ENCODE measurements at places on chromosomes 5 and 9. TPM values are rescaled to one million over a fixed set of nuclear protein-coding genes. Genes with fewer than 3 reads are reported as not detected.

- no peak for DNase-seq
- H3K36me3 ChIP-seq = no peaks in the 10 kb centered on the region
- peaks cover 67% of the 10 kb centered on the region for H3K4me1 ChIP-seq
- H3K27me3 ChIP-seq = no peaks in the 10 kb centered on the region
- H3K4me3 ChIP-seq = no peak overlapping the region
These were observed 50.3 kb downstream of the ARHGAP26 start for GRCh38 chr5:142820447-142820846.

- H3K4me3 ChIP-seq = no peak overlapping the region
- no peak overlapping the region for H3K27ac ChIP-seq
- H3K36me3 ChIP-seq = no peaks in the 10 kb centered on the region
These were observed 240.5 kb upstream of the IRX1 start for GRCh38 chr5:3355126-3355525.

- no peak overlapping the region for H3K27ac ChIP-seq
- no peaks in the 10 kb centered on the region for H3K36me3 ChIP-seq
- H3K27me3 ChIP-seq = peaks cover 11% of the 10 kb centered on the region
These were observed 18.1 kb downstream of the GRXCR2 start for GRCh38 chr5:145854651-145855258.

DNA sequence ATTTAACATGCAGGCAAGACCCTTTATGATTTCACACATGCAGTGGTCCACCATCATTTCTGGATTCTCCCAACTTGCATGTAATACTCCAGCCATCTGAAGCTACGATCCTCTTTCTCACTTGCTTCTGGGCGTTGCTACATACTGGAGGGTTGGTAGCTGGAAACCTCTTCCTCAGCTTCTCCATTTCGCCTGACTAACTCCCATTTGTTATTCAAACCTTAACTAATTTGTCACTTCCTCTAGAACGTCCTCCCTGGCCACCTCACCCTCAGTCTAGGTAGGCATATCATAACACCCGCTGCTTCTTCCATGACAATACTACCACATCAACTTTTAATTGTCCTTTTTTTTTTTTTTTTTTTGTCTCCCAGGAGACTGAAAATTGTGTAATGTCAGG lies 72.6 kb upstream of the EQTN start:
- no peak for DNase-seq
- H3K36me3 ChIP-seq = no peaks in the 10 kb centered on the region
- H3K27ac ChIP-seq = no peak overlapping the region
- peaks cover 32% of the 10 kb centered on the region for H3K4me1 ChIP-seq

- no peak overlapping the region for H3K27ac ChIP-seq
- H3K36me3 ChIP-seq = no peaks in the 10 kb centered on the region
- no peak overlapping the region for H3K4me3 ChIP-seq
- no peak for DNase-seq
- H3K4me1 ChIP-seq = no peaks in the 10 kb centered on the region
These were observed 21.4 kb downstream of the ALDH1A1 start for GRCh38 chr9:72931437-72931836.

- H3K27me3 ChIP-seq = peaks cover 25% of the 10 kb centered on the region
- no peak for DNase-seq
- peaks cover 6% of the 10 kb centered on the region for H3K4me1 ChIP-seq
- no peak overlapping the region for H3K4me3 ChIP-seq
These were observed 46.5 kb downstream of the CXXC5 start for GRCh38 chr5:139694556-139695177.

DNA sequence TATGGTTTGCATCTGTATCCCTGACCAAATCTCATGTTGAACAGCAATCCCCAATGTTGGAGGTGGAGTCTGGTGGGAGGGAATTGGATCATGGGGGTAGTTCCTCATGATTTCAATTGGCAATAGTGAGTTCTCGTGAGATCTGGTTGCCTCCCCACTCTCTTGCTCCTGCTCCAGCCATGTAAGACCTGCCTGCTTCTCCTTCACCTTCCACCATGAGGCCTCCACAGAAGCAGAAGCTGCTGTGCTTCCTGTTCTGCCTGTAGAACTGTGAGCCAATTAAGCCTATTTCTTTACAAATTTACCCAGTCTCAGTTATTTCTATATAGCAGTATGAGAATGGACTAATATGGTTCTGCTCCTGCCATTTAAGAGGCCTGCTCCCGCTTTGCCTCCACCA lies 32.9 kb downstream of the SCAI start:
- H3K4me1 ChIP-seq = no peaks in the 10 kb centered on the region
- H3K27me3 ChIP-seq = no peaks in the 10 kb centered on the region
- peaks cover 46% of the 10 kb centered on the region for H3K36me3 ChIP-seq
- no peak overlapping the region for H3K27ac ChIP-seq
- no peak for DNase-seq
- no peak overlapping the region for H3K4me3 ChIP-seq

GRCh38 chr5:133421394-133421793 lies 190.9 kb downstream of the FSTL4 start:
- H3K36me3 ChIP-seq = no peaks in the 10 kb centered on the region
- no peak for DNase-seq
- no peak overlapping the region for H3K27ac ChIP-seq
- peaks cover 23% of the 10 kb centered on the region for H3K27me3 ChIP-seq
- no peak overlapping the region for H3K4me3 ChIP-seq

- H3K36me3 ChIP-seq = no peaks in the 10 kb centered on the region
- no peaks in the 10 kb centered on the region for H3K4me1 ChIP-seq
- no peak overlapping the region for H3K4me3 ChIP-seq
- no peak for DNase-seq
These were observed 174.3 kb downstream of the PAPPA start for GRCh38 chr9:116327701-116328405.

DNA sequence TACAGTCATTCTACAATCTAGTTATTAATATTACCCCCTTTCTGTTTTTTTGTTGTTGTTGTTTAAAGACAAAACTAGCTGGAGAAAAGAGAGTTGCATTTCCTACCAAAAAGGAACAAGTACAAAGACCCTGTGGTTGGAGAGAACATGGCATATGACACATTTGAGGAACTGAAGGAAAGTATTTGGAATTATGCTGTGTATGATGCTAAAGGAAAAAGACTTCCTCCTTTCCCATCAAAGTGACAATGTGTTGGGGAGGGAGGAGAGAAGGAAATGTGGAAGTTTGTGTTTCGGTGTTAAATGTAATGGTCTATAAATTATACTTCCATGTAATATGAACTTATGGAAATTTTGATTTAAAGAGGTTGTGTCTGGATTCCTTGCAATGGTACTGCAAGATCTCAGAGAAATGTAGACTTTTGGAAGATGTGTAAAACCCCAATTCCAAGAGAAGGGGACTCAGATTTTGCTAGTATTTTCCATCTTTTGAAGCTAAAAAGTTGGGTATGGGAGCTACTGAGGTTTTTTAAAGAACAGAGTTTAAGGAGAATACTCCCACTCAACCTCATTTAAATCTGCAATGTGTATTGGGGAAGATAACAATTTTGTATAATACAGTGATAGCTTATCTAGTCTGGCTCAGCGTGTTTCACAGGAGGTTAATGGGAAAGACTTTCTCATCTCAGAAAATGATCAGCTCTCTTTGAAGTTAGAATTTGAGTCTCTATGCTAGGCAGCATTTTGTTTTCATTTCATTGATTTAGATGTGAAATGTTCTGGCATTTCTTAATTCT lies 15.4 kb upstream of the TNFSF8 start:
- no peaks in the 10 kb centered on the region for H3K36me3 ChIP-seq
- H3K4me3 ChIP-seq = no peak overlapping the region
- DNase-seq = no peak
- H3K27ac ChIP-seq = no peak overlapping the region

GRCh38 chr9:2771087-2771486 lies 53.8 kb downstream of the KCNV2 start:
- H3K27ac ChIP-seq = no peak overlapping the region
- peaks cover 5% of the 10 kb centered on the region for H3K4me1 ChIP-seq
- no peaks in the 10 kb centered on the region for H3K27me3 ChIP-seq
- H3K36me3 ChIP-seq = peaks cover 77% of the 10 kb centered on the region
- no peak overlapping the region for H3K4me3 ChIP-seq

DNA sequence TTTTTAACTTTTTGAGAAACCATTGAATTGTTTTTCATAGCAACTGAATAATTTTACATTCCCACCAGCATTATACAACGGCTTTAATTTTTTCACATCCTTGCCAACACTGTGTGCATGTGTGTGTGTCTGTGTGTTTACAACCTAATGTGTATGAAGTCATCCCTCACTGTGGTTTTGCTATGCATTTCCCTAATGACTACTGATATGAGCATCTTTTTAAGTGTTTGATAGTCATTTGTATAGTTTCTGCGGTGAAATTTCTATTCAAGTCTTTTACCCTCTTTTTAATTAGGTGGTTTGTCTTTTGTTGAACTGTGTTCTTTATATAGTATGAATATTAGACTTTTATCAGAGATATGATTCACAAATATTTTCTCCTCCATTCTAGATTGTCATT lies 263.1 kb upstream of the COX7C start:
- no peak overlapping the region for H3K27ac ChIP-seq
- H3K27me3 ChIP-seq = peaks cover 1% of the 10 kb centered on the region
- no peaks in the 10 kb centered on the region for H3K4me1 ChIP-seq
- DNase-seq = no peak

GRCh38 chr9:137545123-137545522 lies 5.1 kb downstream of the PNPLA7 start:
- DNase-seq = no peak
- no peaks in the 10 kb centered on the region for H3K36me3 ChIP-seq
- H3K4me1 ChIP-seq = peaks cover 7% of the 10 kb centered on the region
- no peak overlapping the region for H3K4me3 ChIP-seq
- H3K27me3 ChIP-seq = no peaks in the 10 kb centered on the region

Gene PNPLA7
- total RNA-seq = 1.6 TPM

Gene WDR41
- 50.8 TPM for total RNA-seq

DNA sequence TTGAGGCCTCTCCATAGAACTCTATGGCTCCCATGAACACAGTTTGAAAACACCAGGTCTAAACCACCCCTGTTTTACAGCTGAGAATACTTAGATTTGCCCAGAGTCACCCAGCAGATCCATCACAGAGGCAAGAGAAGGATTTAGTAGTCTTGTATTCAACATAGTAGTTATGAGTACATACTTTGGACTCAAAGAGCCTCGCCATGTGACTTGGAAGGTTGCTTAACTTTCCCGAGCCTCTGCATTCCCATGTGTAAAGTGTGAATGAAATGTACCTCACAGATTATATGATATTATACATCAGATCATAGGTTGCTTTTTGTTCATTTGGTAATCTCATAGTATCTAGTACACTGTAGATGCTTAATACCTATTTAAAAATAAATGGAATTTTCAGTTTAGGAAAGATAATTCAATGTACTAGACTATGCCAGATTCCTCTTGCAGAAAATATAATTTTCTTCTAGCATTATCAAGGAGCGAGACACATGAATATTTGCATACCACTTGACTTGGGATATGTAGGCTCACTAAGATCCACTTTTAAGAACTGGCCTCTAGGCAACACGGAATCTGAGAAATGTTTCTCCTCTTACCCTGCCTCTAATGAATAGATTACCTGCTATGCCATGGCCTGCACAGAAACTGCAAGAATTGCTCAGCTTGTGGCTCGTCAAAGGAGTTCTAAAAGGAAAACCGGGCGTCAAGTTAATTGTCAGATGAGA lies 18.6 kb downstream of the TDRD7 start:
- no peak for DNase-seq
- no peaks in the 10 kb centered on the region for H3K27me3 ChIP-seq
- H3K4me1 ChIP-seq = peaks cover 18% of the 10 kb centered on the region

DNA sequence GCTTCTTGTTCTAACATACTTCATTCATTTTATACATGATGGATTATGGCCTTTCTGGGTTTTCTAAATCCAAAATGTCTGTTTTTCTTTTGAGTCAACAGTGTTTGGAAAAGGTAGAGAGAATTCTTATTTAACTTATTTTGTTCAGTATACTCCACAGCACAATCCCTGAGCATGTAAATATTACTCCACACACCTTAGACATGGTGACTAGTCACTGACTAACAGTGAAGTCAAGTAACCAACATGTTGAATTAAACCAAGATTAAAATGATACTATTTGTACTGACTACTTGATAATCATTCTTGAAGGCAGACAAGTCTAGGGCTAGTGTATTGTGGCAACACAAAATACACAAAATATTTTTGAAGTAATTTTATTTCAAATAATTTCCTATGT lies 55.0 kb downstream of the HAPLN1 start:
- no peaks in the 10 kb centered on the region for H3K36me3 ChIP-seq
- no peak for DNase-seq
- no peaks in the 10 kb centered on the region for H3K27me3 ChIP-seq
- H3K4me1 ChIP-seq = no peaks in the 10 kb centered on the region

Gene PCDHA9
- total RNA-seq = not detected

- DNase-seq = no peak
- H3K36me3 ChIP-seq = no peaks in the 10 kb centered on the region
- no peaks in the 10 kb centered on the region for H3K4me1 ChIP-seq
- no peak overlapping the region for H3K4me3 ChIP-seq
These were observed 337.9 kb downstream of the PDE4D start for GRCh38 chr5:59555596-59555995.

GRCh38 chr5:136062366-136063274 lies 33.8 kb downstream of the TGFBI start:
- H3K27me3 ChIP-seq = peaks cover 7% of the 10 kb centered on the region
- H3K36me3 ChIP-seq = no peaks in the 10 kb centered on the region
- no peak for DNase-seq
- no peak overlapping the region for H3K27ac ChIP-seq
- no peak overlapping the region for H3K4me3 ChIP-seq

Gene IFNB1
- not detected for total RNA-seq

Gene PDE8B
- total RNA-seq = 0.05 TPM

GRCh38 chr9:36873247-36873875 lies 160.7 kb downstream of the PAX5 start:
- H3K4me3 ChIP-seq = no peak overlapping the region
- H3K4me1 ChIP-seq = no peaks in the 10 kb centered on the region
- H3K36me3 ChIP-seq = no peaks in the 10 kb centered on the region
- peaks cover 2% of the 10 kb centered on the region for H3K27me3 ChIP-seq

Data from activated T-helper 2 cell treated with anti-CD3 and anti-CD28 coated beads, Interferon-gamma antibody, Interleukin-2, Interleukin-4, amounts not matched to agents 10 μg/mL and 5 μg/mL and 100 μg/mL, durations not matched to agents 14 hours and 24 hours and 36 hours (primary cell).